ENCODE measurements at places on chromosomes 2 and 18. TPM values are rescaled to one million over a fixed set of nuclear protein-coding genes. Genes with fewer than 3 reads are reported as not detected.

GRCh38 chr2:149076863-149077412, 38.4 kb downstream of the LYPD6B start:
- no peak for DNase-seq

GRCh38 chr2:234680688-234681619, 184.1 kb upstream of the ARL4C start:
- DNase-seq, result no peak

DNA sequence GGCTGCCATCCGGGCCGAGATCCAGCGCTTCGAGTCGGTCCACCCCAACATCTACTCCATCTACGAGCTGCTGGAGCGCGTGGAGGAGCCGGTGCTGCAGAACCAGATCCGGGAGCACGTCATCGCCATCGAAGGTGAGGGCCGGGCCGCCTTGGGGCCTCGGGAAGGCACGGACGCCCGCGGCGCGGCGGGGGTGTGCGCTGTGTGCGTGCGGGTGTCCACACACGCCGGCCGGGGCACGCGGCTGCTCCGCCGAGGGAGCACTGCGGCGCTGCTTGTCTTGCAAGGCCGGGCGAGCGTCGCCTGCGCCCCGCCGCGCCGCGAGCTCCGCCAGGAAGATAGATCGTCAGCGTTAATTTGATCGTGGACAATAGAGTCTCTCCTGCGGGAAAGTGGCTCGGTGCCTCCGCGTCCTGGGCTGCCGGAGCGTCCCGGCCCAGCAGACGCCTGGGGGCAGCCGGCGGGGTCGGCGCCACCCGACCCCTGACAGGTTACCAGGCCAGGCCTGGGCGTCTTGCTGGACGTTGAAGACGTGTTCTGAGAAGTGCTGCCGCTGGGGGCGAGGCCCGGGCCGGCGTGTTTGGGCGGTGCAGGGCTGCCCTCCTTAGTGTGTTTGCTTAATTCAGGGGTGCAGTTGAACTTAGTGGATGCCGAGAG, 1.0 kb downstream of the AGAP1 start:
- no peak for DNase-seq

DNA sequence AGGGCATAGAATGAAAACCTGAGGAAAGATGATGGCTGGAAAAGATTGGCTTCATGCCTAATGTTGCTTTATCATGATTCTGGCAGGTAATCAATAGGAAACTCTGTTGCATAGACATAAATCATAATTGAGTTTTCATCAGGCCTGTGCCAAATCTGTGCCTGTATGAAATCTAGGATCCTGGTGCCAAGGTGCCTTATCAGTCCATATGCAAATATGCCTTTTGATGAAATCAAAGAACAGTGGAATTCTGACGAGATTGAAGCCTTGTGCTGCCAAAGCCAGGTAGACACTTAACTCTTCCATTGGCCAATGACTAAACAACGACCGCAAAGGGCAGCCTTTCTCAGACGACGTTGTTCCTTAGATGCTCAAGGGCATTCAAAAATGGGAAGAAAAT, 170.0 kb upstream of the CRIM1 start:
- no peak for DNase-seq

Gene ERLEC1
- 29.6 TPM for total RNA-seq

Gene TUBA4A
- 211 TPM for total RNA-seq

Measured in activated T-helper 1 cell treated with anti-CD3 and anti-CD28 coated beads, Interleukin-12 subunit alpha, Interleukin-12 subunit beta, Interleukin-2, Interleukin-4 antibody, amounts not matched to agents 30 ng/mL and 10 ng/mL and 1 ng/mL, durations not matched to agents 14 hours and 24 hours and 36 hours (primary cell).